ENCODE measurements at places on chromosomes 11 and 22.
A peak's percentile ranks its signal among the peaks of the same experiment; 100 is the strongest.

- DNase-seq, result no peak
Measured at GRCh38 chr11:8809241-8809938, 101.6 kb upstream of the AKIP1 start.

- peak; percentile 50 for DNase-seq
Measured at GRCh38 chr11:47179655-47179991, 2.9 kb upstream of the ARFGAP2 start.

GRCh38 chr11:31844351-31844750 is 33.2 kb upstream of the PAX6 start:
- DNase-seq, result peak; percentile 7

- no peak for DNase-seq
Measured at GRCh38 chr22:30607939-30608338, 965 bp downstream of the TCN2 start.

GRCh38 chr22:37765498-37765897 is 42.2 kb upstream of the GCAT start:
- DNase-seq, result no peak

Data from fibroblast of skin of scalp (primary cell).